ENCODE measurements at places on chromosomes 2 and 18.

- DNase-seq, result no peak
Observed at GRCh38 chr2:230552181-230552580, 136.2 kb downstream of the SP100 start.

DNA sequence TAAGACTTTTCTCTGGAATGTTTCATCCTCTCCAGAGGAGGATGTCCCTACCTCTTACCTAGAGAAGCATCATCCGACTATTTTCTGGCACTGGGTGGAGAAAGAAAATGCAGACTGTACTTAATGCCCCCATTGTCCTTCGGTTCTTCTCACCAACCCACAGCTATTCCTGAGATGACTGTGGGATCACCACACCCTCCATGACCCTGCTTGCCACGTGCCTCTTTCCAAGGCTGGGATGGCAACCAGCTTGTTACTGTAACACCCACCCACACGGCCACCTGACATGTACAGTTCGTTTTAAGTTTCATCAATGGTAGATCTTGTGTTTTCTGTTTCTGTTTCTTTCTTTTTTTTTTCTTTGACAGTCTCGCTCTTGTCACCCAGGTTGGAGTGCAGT lies 365.2 kb downstream of the FBXO15 start:
- DNase-seq, result no peak

DNA sequence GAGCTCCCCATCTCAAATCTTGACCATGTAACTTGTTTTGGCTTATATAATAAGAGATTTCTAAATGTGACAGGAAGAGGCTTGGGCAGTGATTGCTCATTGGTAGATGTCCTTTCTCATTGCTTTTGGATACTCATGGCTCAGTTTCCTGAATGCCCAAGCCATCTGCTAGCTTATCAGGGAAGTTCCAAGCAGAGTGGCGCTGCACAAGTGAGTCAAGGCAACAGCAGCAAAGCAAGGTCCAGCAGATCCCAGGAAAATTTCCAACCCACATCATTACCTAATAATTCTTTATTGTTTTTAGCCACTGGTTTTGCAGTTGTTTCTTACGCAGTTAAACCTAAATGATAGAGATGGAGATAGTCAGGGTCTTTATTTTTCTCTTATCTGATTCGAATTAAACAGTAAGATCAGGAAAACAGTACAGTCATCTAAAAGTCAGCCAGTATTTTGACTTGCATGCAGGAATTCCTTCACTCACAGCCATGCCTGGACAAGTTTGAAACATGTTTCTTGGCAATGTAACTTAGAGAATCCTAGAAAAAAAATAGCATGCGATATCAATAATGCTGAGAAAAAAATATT lies 349.7 kb upstream of the TMEFF2 start:
- DNase-seq, result no peak

- no peak for DNase-seq
Observed at GRCh38 chr2:171247741-171248662, 87.3 kb upstream of the TLK1 start.

GRCh38 chr2:128442053-128442751 lies 123.5 kb upstream of the HS6ST1 start:
- no peak for DNase-seq

DNA sequence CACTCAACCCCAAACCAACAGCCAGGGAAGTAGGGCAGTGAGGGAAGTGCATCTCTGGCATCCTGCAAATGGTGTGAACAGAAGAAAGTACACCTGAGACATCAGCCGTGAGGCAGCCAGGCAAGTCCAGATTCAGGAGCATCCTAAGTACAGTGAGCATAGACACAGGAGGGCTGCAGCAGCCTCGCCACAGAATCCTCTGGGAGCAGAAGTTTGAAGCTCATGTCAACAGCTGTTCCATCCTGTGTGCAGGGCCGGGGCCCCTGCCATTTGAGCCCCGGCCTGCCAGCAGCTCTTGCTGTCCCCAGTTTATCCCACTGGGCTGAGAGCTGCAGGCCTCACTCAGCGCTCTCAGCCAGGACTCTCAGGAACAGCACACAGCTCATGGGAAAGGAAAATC lies 14.5 kb downstream of the LOXHD1 start:
- no peak for DNase-seq

GRCh38 chr18:56391931-56392590 lies 246.3 kb downstream of the TXNL1 start:
- DNase-seq, result no peak

DNA sequence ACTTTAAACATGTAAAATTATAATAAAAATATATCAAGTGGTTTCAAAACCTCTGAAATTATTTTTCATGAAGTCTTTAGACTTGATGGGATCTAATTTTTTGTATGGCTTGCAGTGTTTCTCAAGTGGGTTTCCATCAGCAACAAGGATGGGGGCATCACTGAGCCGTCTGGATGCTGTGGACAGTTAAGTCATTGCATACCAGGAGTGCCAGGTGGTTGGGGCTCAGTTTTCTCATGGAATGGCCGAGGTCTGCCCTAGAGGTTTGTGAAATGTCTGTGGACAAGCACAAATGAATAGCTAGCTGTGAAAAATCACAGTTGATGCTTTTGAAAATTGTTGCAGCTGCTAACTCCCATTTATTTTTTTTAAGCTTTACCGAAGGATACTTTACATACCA lies 1.7 kb downstream of the PRELID3A start:
- no peak for DNase-seq

DNA sequence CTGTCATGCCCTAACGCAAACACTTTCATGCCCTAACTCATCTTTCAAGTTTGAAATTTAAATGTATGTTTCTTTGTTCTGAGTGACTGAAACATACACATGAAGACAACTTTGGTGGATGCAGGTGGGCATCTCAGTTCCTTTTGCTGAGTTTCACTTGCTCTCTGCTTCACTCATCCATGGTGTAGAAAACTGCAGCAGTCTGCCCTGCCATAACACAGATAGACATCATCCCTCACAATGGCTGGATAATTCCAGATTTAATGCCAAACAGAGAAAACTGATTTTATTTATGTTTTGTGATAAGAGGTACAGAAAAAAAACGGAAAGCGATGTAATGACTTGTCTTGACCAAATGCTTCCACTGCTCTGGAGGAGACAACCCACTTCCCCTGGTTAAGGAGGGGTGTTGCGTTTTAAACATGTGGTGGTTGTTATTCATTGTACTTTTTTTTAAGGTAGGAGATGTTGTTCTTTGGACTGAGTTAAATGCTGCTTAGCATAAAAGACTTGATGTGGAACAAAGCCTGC lies 70.4 kb downstream of the RHBDD1 start:
- DNase-seq, result no peak

- no peak for DNase-seq
Observed at GRCh38 chr2:205001300-205001966, 456.2 kb downstream of the PARD3B start.

- DNase-seq, result no peak
Observed at GRCh38 chr2:96092951-96093350, 23.4 kb downstream of the ADRA2B start.

DNA sequence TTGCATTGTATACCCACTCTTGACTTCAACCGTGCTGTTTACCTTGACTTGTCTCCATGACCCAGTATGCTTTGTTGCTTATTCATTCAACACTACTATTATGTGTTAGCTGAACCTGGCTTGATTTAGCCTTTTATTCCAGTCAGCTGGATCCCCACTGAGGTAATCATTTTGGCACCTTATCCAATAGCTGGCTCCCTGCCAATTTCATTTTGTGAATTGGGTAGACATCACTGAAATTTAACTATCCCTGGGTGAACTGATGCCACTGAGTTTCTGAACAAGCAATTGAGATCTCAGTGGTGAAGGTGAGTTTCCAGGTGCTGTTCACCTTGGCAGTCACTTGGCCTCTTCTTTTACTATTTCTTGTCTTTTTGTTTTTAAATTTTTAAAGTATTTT lies 584.3 kb downstream of the ADCYAP1 start:
- DNase-seq, result no peak

- no peak for DNase-seq
Observed at GRCh38 chr18:74255131-74255616, 36.6 kb downstream of the CYB5A start.

DNA sequence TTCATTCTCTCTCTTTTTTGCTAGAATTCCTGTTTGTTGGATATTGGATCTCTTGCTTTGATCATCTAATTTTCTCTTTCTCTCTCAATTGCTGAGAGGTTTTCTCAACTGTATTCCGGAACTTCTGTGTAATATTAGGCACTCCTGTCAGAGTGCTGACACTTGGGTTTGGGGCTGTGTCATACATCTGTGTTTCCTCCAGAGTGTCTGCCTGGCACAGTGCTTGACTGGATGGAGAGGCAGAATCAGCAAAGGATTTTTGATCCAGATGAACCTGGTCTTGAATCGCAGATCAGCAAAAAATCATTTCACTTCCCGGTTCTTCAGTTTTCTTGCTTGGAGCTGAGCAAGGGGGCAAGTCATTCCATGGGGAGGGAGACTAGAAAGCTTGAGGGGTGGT lies 87.7 kb upstream of the CXCR4 start:
- DNase-seq, result no peak

GRCh38 chr2:24374301-24374700 lies 14.0 kb upstream of the ITSN2 start:
- DNase-seq, result no peak

DNA sequence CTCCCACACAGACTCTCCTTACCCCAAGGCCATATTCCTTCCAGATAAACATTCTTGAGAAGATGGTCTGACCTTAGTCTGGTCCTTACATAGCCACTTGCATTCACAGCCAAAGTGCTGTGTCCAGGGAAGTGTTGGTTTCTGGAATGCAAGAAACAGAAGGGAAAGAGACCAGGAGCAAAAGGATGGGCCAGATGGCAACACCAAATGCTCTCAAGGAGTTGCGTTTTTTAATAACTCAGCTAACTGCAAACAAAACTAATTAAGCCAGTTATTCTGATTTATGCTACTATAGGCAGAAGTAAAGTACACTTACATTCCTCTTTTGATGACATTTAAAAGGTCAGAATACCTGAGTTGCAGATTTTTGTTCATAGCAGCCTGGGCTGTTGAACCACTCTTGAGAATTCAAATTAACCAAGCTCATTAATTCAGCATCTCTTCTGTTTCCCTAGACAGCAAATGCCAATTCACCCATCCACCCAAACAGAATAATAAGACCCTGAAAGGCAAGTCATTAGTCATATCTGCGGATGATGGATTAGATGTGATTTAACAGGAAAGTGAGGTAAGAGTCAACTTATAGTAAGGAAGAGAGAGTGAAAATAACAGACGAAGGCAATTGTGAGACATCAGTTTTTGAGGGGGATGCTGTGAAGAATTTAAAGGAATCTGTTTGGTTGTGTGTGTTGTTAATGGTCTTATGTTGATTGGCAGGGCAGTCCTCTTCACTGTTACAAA lies 18.8 kb downstream of the CCDC85A start:
- no peak for DNase-seq

- no peak for DNase-seq
Observed at GRCh38 chr2:222782201-222782730, 78.6 kb upstream of the ACSL3 start.

All from activated CD4-positive, alpha-beta T cell treated with anti-CD3 and anti-CD28 coated beads for 4 hours (primary cell).